ENCODE measurements at places on chromosomes 16 and 17. TPM values are rescaled to one million over a fixed set of nuclear protein-coding genes. Genes with fewer than 3 reads are reported as not detected.

SCGB1C2 gene
- total RNA-seq, result not detected

CMTM2 gene
- total RNA-seq, result 0.33 TPM

IRX6 gene
- total RNA-seq, result 0.17 TPM

SNX11 gene
- 13.4 TPM for total RNA-seq

SMIM36 gene
- total RNA-seq, result not detected

DNA sequence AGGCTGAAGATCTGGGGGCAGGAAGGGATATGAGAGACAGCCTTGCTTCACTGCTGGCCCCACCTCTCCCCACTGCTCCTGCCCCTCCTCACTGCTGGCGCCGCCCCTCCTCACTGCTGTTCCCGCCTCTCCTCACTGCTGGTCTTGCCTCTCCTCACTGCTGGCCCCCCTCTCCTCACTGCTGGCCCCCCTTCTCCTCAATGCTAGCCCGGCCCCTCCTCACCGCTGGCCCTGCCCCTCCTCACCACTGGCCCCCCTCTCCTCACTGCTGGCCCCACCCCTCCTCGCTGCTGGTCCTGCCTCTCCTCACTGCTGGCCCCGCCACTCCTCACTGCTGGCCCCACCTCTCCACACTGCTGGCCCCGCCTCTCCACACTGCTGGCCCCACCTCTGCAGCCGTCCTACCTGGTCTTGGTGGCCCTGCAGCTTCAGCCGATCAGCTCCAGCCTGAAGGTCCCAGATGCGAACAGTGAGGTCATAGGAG, 9.5 kb upstream of the PAM16 start:
- peaks cover 5% of the 10 kb centered on the region for H3K4me1 ChIP-seq
- no peak overlapping the region for H3K4me3 ChIP-seq
- no peak for DNase-seq
- peaks cover 88% of the 10 kb centered on the region for H3K36me3 ChIP-seq

- H3K27me3 ChIP-seq, result no peaks in the 10 kb centered on the region
- H3K4me3 ChIP-seq, result no peak overlapping the region
- peaks cover 40% of the 10 kb centered on the region for H3K36me3 ChIP-seq
- no peak for DNase-seq
- H3K4me1 ChIP-seq, result no peaks in the 10 kb centered on the region
Observed at GRCh38 chr17:75159196-75160031, 5.1 kb upstream of the JPT1 start.

- peaks cover 29% of the 10 kb centered on the region for H3K27me3 ChIP-seq
- DNase-seq, result no peak
- H3K36me3 ChIP-seq, result peaks cover 3% of the 10 kb centered on the region
- H3K4me3 ChIP-seq, result no peak overlapping the region
Observed at GRCh38 chr17:42098730-42099399, 592 bp upstream of the ZNF385C start.

- no peaks in the 10 kb centered on the region for H3K27me3 ChIP-seq
- no peak overlapping the region for H3K27ac ChIP-seq
- H3K4me1 ChIP-seq, result peaks cover 19% of the 10 kb centered on the region
- no peak for DNase-seq
- H3K36me3 ChIP-seq, result no peaks in the 10 kb centered on the region
Observed at GRCh38 chr17:77822302-77823030, 136.0 kb upstream of the TNRC6C start.

GRCh38 chr16:52212841-52213240, 334.1 kb downstream of the TOX3 start:
- H3K27ac ChIP-seq, result no peak overlapping the region
- no peaks in the 10 kb centered on the region for H3K36me3 ChIP-seq
- no peak for DNase-seq
- H3K4me1 ChIP-seq, result no peaks in the 10 kb centered on the region
- H3K4me3 ChIP-seq, result no peak overlapping the region

- DNase-seq, result peak; percentile 97
- peaks cover 53% of the 10 kb centered on the region for H3K36me3 ChIP-seq
- no peaks in the 10 kb centered on the region for H3K4me1 ChIP-seq
- no peaks in the 10 kb centered on the region for H3K27me3 ChIP-seq
- H3K27ac ChIP-seq, result no peak overlapping the region
- no peak overlapping the region for H3K4me3 ChIP-seq
Observed at GRCh38 chr17:42322382-42323267, 34.3 kb downstream of the STAT5A start.

GRCh38 chr17:81520021-81520901, 7.7 kb upstream of the ACTG1 start:
- no peak for DNase-seq
- peaks cover 28% of the 10 kb centered on the region for H3K27me3 ChIP-seq
- H3K36me3 ChIP-seq, result peaks cover 14% of the 10 kb centered on the region
- no peak overlapping the region for H3K27ac ChIP-seq
- H3K4me1 ChIP-seq, result peaks cover 71% of the 10 kb centered on the region

DNA sequence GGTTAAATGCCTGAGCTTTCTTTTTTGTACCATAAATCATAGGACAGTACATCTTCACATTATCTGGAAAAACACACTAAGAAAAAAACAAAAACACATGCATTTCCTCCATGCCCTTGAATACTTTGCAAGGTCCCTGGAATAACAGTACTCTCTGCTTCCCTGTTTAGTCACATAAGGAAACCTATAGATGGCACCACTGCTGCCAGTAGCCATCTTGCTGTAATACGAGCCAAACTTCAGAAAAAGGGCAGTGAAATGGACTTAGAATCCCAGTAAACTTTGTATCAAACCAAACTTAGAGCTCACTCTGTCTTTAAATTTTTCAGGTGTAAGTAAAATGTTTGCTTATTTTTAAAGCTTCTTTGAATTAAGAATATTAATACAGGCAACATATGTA, 435.5 kb downstream of the KCNJ2 start:
- no peak overlapping the region for H3K4me3 ChIP-seq
- DNase-seq, result no peak
- no peaks in the 10 kb centered on the region for H3K36me3 ChIP-seq
- H3K27me3 ChIP-seq, result no peaks in the 10 kb centered on the region
- H3K27ac ChIP-seq, result no peak overlapping the region

- no peak for DNase-seq
- no peaks in the 10 kb centered on the region for H3K27me3 ChIP-seq
- no peak overlapping the region for H3K27ac ChIP-seq
Observed at GRCh38 chr16:13885700-13886099, 34.3 kb upstream of the ERCC4 start.

DNA sequence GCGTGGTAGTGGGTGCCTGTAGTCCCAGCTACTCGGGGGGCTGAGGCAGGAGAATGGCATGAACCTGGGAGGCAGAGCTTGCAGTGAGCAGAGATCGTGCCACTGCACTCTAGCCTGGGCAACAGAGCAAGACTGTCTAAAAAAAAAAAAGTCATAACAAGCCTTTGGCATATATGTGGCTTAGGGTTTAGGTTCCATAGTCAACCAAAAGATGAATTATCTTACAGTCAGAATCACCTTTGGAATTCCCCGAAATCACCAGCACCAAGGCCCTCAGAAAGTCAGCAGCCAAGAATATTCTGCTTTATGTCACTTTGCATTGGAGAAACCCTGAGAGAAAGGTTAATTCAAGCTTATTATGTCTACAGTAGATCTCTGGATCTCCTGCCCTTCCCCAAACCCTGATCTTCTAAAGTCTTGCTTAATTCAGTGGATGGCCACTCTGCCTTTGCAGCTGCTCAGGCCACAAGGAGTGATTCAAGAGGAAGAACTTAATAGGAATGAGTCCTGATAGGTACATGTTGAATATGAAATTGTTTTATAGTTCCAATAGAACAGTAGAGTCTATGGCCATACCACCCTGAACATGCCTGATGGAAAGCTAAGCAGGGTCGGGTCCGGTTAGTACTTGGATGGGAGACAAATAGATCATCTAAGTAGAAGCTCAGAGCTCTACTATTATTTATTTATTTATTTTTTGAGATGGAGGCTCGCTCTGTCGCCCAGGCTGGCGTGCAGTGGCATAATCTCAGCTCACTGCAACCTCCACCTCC, 196.0 kb upstream of the CACNG5 start:
- H3K36me3 ChIP-seq, result no peaks in the 10 kb centered on the region
- H3K27me3 ChIP-seq, result no peaks in the 10 kb centered on the region
- H3K4me1 ChIP-seq, result peaks cover 7% of the 10 kb centered on the region
- no peak overlapping the region for H3K27ac ChIP-seq
- DNase-seq, result no peak

DNA sequence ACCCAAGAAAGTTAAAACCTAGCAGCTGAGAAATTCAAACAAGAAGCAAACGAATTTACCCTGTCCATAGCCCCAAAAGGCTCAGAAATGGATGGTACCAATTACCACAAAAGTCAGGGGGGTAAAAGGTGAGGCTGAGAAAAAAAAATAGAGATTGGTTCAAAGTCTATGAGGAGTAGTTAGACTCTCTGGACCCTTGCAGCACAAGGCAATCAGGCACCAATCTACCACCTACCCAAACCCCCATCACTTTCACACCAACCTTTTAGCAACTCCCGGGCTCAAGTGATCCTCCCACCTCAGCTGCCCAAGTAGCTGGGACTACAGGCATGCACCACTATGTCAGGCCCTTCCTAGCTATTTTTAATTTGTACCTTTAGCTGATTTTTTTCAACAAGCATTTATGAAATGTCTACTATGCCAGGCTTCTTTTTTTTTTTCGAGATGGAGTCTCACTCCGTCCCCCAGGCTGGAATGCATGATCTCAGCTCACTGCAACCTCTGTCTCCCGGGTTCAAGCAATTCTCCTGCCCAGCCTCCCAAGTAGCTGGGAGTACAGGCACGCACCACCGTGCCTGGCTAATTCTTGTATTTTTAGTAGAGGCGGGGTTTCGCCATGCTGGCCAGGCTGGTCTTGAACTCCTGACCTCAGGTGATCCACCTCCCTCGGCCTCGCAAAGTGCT, 40.8 kb downstream of the USP32 start:
- H3K4me1 ChIP-seq, result no peaks in the 10 kb centered on the region
- H3K27me3 ChIP-seq, result no peaks in the 10 kb centered on the region
- H3K36me3 ChIP-seq, result no peaks in the 10 kb centered on the region
- no peak overlapping the region for H3K27ac ChIP-seq
- no peak overlapping the region for H3K4me3 ChIP-seq

DNA sequence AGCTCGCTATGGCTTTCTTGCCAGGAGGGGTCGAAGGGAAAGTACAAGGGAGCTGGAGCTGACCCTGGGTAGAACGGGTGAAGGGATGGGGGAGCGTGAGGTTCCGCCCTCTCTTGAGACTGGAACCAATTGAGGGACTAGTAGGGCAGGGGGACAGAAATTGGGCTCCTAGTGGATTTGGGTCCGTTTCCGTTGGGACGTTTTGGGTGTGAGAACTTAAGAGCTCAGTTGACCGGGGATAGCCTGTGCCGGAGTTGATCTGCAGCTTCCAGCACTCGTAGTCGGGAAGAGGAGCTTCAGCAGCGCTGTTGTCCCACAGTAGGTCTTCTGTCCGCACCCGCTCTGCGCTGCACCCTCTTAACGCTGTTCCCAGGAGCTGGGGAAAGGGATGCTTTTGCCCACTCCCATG, 481 bp downstream of the CNTROB start:
- no peaks in the 10 kb centered on the region for H3K27me3 ChIP-seq
- DNase-seq, result no peak
- H3K27ac ChIP-seq, result peak overlapping the region; percentile 71

DNA sequence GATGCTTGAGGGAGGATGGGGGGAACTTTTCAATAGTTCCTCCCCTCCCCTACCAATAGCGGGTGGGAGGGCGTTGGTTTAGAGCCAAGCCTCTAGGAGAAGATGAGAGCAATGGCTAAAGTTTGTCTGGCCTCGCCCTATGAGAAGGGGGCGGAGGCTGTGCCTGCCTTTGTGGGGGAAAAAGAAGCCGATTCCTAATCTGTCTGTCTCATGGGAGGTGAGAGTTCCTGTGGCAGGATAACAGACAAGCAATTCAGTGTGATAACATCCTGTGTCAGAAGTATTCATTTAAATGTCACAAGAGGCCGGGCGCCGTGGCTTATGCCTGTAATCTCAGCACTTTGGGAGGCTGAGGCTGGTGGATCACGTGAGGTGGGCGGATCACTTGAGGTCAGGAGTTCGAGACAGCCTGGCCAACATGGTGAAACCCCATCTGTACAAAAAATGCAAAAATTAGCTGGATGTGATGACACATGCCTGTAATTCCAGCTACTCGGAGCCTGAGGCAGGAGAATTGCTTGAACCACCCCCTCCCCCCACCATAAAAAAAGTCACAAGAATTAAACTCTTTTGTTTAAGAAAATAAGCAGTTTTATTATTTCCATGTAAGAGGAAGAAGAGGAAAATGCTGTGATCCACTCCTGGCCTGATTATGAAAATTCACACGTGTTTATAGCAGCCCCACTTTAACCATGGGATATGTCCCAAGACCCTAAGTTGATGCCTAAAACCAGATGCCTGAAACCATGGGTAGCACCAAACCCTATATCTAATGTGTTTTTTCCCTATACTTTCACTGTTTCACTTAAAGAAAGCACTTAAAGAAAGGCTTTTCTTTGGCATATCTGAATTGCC, 1.7 kb downstream of the SLFN5 start:
- H3K4me1 ChIP-seq, result peaks cover 26% of the 10 kb centered on the region
- peak overlapping the region; percentile 1 for H3K4me3 ChIP-seq
- H3K36me3 ChIP-seq, result no peaks in the 10 kb centered on the region
- H3K27ac ChIP-seq, result no peak overlapping the region
- peaks cover 5% of the 10 kb centered on the region for H3K27me3 ChIP-seq
- DNase-seq, result no peak

All from spinal cord (tissue), 10 donors.